WTC11 (cell line): ENCODE measurements at places on chromosomes 3 and 15. TPM values are rescaled to one million over a fixed set of nuclear protein-coding genes. Genes with fewer than 3 reads are reported as not detected.

The EXD1 gene
- total RNA-seq, result 0.26 to 0.44 TPM (median 0.37 TPM) in 3 replicates

The CILP gene
- total RNA-seq, result not detected in 3 replicates

The MUC4 gene
- total RNA-seq, result 2.1 to 2.8 TPM (median 2.3 TPM) in 3 replicates

The RTP3 gene
- total RNA-seq, result not detected in 3 replicates

- no peak for DNase-seq
These were observed 52.2 kb downstream of the REC114 start for GRCh38 chr15:73495181-73495580.

DNA sequence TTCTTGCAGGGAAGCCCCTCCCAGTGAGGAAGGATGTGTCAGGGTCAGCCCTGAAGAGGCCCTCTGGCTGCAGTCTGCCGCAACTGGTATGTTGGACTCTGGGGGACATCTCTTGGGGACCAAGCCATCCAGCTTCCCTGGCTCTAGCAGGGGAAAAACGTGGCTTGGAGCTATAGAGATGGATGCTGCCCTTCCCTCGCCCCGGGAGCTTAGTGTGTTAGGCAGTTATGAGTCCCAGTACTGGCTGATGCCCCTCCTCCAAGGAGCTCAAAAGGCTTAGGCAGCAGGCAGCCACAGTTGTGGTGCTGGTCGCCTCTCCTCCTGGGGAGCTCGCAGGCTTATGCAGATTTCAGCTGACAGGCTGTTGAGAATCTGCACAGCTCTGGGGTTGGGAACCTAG lies 353.1 kb upstream of the GBE1 start:
- no peak for DNase-seq

GRCh38 chr15:22851513-22851912 lies 13.0 kb downstream of the NIPA2 start:
- DNase-seq, result no peak

- no peak for DNase-seq
These were observed 37.8 kb upstream of the CTXND1 start for GRCh38 chr15:80289528-80290495.

- no peak for DNase-seq
These were observed 544.5 kb downstream of the MFSD1 start for GRCh38 chr3:159346271-159346903.
